Amniotic epithelial cell (primary cell): ENCODE measurements at places on chromosomes 2 and 18.

DNA sequence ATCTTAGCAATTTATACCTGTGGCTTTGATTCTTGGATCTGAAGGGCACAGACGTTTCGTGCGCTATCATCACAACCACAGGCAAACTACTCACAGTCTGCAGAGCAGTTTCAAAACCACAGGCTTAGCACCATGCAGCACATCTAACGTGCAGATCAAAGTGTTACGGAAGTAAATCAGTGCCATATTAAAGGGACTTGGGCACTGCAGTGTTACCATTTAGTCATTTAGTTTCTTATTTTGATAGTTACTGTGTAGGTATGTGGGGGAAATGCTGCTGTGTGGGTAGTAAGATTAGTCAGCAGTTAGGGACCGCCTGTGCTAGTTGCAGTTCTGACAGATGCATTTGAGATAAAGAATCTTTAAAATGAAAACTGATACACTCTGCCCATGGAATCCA is 384.0 kb downstream of the NBAS start:
- DNase-seq = peak; percentile 89

GRCh38 chr2:120470041-120470965 is 124.4 kb downstream of the INHBB start:
- peak; percentile 98 for DNase-seq

DNA sequence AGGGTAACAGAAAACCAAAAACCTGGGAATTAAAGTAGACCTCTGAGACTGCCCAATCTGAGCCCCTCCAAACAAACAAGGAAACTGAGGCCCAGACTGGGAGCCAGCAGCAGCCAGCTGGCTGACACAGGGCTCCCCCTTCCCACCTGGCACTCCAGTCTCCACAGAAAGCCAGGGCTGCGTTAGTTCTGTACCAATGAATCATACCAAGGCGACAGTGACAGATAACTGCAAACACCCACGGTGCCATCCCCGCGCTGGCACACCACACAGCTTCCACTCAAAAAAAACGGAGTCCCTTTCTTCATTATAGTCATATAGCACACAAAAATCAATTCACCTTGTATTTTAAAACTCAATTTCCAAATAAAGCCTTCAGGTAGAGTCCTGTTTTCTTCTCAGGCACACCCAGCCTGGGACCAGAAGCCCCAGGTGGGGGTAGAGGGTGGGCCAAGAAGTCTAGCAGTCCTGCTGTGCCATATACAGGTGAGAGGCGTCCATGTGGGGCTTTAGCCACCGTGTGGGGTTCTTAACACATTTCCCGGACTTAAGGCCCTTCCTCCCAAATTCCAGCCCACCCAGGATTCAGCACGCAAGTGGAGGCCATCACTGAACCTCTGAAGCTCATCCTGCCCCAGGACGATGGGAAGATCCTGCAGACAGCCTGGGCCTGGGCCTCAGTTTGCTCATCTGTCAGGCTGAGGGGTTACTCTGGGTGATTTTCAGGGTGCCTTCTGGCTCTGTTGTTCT is 1.2 kb downstream of the PER2 start:
- no peak for DNase-seq

DNA sequence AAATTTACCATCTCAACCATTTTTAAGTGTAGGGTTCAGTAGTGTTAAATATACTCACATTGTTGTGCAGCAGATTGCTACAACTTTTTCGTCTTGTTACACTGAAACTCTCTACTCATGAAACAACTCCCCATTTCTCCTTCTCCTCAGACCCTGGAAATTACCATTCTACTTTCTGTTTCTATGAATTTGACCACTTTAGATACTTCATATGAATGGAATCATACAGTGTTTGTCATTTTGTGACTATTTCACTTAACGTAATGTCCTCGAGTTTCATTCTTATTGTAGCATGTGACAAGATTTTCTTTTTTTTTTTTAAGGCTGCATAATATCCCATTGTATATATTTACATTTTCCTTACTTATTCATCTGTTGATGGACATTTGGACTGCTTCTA is 203.8 kb downstream of the PLCL1 start:
- DNase-seq = no peak

DNA sequence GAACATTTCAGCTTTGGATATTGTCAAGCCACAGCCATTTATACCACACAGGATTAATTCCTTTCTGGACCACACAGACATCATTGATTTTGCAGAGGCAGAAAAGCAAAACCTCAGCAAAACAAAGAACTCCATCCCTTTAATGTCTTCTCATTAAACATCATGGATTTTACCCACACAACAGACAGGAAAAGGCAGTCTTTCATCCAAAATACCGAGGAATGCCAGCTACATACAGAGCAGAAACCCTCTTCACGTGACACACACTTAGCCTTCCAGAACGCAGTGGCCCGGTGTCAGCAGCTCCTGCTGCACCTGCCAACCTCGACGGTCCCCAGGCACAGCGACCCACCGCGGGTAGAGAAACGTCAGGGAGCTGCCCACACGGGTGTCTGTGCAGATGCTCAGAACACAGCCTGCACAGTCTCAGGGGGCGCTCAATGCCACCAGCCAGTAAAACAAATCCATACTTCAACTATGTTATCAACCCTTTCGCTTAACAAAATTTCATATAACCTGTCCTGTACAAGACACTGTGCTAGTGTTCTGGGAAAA is 304.5 kb downstream of the EIPR1 start:
- DNase-seq = no peak

DNA sequence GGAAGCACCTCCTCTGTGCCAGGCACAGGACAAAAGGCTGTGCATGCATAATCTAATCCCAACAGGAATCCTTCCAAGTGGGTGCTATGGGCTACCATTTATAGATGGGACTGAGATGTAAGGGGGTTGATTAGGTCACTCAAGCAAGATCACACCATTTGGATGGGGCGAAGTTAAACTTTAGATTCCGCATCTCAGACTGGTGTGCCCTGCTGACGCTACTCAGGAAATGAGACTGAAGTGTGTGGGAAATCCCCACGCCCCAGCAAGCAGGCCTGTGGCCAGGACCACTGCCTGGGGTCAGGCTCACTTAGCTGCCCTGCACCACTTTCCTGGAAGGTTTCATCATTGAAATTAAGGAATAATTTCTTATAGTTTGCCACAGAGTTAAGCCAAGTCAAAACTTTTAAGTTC is 70.5 kb upstream of the PPP1CB start:
- DNase-seq = no peak

DNA sequence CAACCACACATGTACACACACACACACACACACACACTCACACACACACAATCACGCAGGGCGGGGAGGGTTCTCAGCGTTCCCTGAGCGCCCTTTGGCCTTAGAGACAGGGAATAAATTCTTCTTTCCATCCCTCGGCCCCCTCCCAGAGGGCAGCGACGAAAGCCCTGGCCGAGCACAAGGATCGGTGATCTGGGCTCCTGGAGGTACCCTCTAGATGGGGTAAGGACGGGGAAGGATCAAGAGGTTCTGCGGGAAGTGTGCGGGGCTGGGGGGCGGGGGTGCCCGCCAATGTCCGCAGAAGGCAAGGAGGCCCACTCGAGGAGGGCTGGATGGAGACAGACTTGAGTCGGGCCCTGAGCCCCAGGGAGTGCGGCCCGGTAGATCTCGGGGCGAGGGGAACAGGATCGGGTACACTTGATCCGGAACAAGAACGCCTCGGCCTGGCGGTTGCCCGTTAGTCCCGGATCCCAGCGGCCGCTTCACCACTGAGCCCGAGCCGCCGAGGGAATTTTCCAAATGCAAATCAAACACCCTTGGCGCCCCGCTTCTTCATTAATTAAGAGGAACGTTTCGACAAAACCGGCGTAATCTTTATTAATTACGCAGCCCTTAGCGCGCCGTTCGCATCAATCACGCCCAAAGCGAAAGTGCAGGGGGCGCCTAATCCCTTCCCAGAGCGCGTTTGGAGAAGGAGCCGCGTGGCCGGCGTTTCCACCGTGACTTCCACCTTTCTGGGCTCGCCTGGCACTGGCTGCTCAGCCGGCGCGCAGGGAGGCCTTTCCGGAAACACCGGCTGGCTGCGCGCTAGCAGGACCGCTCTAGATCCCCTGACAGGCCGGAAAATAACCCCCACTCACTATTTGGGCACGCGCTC is 7.0 kb upstream of the PAX3 start:
- peak; percentile 6 for DNase-seq

DNA sequence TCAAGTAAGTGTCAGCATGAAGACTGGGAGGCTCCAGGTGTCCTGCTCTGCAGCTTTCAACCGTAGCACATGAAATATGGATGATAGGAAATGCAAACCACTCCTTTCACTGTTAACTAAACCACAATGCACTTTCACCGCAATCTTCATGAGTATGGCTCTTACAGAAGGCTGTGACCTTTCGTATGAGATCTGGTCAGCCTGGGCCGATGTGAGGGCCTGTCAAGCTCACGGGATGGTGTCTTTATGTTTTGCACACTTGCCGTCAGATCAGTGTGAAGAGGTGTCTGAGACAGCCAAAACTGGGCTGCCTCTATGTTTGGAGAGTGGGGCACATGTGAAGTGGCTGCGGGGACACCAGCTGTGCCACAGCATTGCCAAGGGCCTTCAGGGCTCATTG is 62.8 kb upstream of the AFF3 start:
- DNase-seq = no peak

GRCh38 chr2:237929979-237930378 is 36.8 kb upstream of the UBE2F start:
- DNase-seq = no peak

DNA sequence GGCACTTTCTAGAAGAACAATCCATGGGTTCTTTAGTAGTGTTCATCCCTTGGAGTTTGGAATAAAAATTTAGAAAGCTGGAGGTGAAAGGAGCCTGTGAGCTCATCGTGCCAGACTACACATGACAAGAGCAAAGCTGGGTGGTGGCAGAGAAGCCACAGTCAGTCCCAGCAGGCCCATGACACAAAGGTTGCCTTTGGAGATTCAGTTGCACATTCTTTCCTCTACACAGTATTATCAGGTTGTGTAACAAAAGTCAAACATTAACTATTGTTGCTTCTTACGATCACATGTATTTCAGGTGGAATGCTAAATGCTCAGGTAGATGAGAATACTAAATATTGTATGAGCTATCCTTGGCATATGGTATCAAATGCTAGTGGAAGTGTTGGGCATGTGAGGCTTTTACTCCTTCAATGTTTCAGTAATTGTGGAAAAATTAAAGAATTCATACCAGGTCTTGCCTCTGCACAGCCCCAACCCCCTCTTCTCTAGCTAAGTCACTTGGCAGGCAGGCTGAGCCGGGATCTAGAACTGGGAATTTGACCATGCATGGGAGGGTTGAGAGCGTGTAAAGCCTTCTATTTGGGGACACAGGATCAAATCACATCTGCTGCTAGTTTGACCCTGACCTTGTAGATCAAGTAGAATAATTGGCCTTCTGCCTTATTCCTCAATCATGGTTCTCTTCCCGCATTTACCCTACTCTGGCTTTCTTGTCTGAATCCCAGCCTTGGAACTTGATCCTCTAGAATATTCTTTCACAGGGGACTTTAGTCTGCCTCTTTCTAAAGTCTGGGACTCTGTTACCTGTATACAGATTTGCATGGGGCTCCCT is 230.9 kb downstream of the GCA start:
- DNase-seq = no peak

- no peak for DNase-seq
Observed at GRCh38 chr2:149002378-149002890, 36.1 kb upstream of the LYPD6B start.

DNA sequence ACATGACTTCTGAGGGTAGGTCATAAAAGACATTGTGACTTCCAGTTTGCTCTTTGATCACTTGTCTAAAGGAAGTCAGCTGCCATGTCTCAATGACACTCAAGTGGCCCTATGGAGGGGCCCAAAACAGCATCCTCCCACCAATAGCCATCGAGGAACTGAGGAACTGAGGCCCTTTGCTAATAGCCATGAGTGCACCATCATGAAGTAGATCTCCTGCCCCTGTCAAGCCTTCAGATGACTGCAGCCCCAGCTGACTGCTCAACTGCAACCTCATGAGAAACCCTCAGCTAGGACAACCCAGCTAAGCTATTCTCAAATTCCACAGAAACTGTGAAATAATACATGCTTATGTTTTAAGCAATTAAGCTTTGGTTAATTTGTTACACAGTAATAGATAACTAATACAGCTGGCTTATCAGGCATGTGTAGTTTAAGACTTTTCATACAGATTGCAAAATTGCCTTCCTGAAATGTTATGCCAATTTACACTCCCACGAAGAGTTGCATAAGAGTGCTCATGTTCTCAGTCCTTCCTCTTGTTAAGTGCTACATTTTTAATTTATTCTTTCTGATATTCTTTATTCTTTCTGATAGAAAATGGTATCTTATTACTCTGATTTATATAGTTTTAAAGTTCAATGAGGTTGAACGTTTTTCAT is 105.6 kb upstream of the NDUFV2 start:
- peak; percentile 69 for DNase-seq

DNA sequence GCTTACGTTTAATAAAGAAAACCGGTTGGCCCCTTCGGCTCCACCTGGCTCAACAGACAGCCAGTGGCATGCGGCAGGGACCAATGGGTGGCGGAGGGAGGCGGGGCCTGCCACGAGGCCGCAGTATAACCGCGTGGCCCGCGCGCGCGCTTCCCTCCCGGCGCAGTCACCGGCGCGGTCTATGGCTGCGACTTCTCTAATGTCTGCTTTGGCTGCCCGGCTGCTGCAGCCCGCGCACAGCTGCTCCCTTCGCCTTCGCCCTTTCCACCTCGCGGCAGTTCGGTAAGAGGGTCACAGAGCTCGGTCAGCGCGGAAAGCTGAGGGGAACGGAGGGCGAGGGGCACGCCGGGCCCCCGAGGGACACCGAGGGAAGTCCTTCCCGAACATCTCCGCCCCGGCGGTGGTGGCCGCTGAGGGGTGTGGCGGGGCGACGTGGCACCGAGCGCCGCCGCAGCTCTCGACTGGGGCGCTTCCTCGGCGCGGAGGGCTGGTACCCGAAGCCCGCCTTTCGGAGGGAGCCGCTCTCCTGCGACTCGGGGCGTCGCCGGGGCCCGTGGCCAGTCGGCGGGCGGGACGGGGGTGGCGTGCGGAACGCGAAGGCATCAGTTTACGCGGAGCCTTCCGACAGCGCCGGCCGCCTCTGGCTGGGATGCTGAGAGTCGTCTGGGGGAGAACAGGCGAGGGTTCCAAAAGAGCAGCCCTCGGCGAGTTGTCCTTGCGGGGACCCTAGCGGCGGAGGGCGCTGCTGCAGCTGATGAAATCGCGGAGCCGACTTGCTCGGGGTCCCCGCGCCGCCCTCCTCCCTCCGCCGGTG is at the start of gene MTHFD2:
Gene MTHFD2 (plus strand): TSS at position 155 of the 814 bp plus-strand sequence. CDS start 27 bp downstream, at position 182.
- DNase-seq = peak; percentile 96

DNA sequence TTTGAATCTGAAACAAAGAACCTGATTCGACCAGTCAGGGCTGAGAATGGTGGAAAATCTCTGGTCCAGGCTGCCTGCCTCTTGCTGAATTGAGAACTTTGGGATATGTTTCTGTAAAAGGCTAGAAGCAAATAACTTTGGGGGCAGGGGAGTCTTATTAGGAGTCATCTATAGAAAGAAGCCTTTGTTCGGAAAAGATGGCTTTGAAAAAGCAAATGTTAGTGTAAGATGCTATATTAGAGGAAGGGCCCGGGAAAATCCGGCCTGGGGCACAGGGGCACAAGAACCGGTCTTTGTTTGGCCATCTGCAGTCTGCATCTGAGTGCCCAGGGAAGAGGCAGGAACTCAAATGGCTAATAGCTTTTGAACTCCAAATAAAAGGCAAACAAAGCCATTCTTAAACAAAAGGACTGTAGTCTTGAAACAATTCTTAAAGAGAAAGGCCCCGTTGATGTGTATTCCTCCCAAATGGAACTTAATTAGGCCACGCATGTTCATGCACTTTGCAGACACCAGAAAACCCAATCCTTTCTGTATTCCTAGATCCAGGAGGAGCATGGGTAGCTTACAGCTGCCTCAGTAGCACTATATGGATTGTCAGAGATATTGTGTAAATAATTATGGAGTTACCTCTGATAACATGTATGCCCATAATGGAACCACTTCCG is 180.0 kb upstream of the ARL4C start:
- no peak for DNase-seq
